Body of pancreas (tissue), 4 donors: ENCODE measurements at places on chromosomes 2 and 18. TPM values are rescaled to one million over a fixed set of nuclear protein-coding genes. Genes with fewer than 3 reads are reported as not detected.
A peak's percentile ranks its signal among the peaks of the same experiment; 100 is the strongest.

APCDD1 gene
- 31.3 TPM for total RNA-seq

DNA sequence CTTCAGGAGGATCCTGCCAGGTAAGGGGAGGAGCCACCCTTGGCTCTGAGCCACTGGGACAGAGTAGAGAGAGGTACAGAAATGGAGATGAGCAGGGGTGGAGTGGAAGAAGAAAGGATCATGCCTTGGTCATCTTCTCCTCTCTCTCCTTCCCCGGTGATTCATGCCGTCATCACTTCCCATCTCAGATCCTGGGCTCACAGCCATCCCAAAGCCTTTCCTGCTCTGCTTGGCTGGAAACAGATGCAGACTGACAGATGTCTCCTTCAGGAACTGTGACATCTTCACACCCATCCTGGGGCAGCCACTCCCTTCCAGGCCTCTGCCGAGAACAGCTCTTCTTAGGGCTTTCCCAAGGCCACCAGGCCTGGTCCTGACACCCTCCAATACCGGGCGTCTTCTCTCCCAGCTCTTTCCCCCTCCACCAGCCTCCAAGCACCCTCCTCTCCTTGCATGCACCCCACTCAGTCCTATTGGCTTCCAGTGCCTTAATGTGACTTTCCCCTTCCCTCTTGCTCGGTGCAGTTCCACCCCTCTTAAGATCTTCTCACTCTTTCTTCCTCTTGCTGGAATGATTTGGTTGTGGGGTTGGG lies 58.3 kb upstream of the TNP1 start:
- H3K36me3 ChIP-seq = no peaks in the 10 kb centered on the region
- H3K27me3 ChIP-seq = no peaks in the 10 kb centered on the region

GRCh38 chr2:167857416-167857815 lies 390.0 kb downstream of the STK39 start:
- no peaks in the 10 kb centered on the region for H3K27me3 ChIP-seq
- H3K4me3 ChIP-seq = no peak overlapping the region
- H3K36me3 ChIP-seq = no peaks in the 10 kb centered on the region
- H3K27ac ChIP-seq = no peak overlapping the region

GRCh38 chr2:208464205-208464604 lies 57.6 kb downstream of the PTH2R start:
- peaks cover 31% of the 10 kb centered on the region for H3K4me1 ChIP-seq
- H3K36me3 ChIP-seq = no peaks in the 10 kb centered on the region
- no peaks in the 10 kb centered on the region for H3K27me3 ChIP-seq
- no peak overlapping the region for H3K4me3 ChIP-seq

CFAP221 gene
- total RNA-seq = 21.5 TPM

DNA sequence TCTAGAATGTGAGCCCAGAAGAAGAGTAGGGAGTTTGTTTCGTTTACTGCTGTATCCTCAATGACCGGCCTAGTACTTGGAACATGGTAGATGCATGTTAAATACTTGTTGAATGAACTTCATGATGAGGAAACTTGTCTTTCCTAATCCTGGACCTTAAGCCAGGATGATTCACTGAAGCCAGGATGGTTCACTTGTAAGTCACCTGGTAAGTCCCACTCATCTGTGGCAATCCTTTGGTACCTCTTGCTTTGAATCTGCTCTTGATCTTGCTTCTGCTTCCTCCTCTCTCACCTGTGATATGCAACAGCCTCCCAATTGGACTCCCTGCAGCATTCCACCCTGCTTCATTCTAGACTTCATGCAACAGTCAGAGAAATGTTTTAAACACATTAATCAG lies 43.6 kb downstream of the QPCT start:
- no peaks in the 10 kb centered on the region for H3K27me3 ChIP-seq
- no peak for DNase-seq
- H3K4me1 ChIP-seq = no peaks in the 10 kb centered on the region
- no peak overlapping the region for H3K27ac ChIP-seq
- H3K4me3 ChIP-seq = no peak overlapping the region

- H3K4me1 ChIP-seq = no peaks in the 10 kb centered on the region
- H3K27ac ChIP-seq = no peak overlapping the region
- no peaks in the 10 kb centered on the region for H3K27me3 ChIP-seq
- DNase-seq = no peak
- H3K4me3 ChIP-seq = no peak overlapping the region
Measured at GRCh38 chr2:204108781-204109295, 172.3 kb downstream of the ICOS start.

UNC80 gene
- total RNA-seq = 4.0 TPM

PRSS56 gene
- not detected for total RNA-seq

DNA sequence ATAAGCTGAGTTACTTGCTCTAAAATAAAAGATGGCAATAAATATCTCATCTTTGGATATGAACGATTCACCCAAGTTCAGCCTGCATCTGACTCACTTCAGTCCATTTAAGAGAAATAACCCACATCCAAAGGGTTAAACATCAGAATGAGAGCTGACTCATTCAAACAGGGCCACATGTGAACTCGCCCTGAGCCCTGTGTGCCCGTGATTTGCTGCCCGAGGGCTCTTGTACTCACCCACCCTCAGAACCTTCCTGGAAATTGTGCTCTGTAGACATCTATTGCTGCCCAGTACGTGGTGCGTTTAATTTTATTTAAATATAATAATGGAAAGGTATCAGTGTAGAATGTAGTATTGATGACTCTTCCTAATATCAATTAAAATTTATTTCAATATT lies 66.9 kb upstream of the RBM44 start:
- H3K4me1 ChIP-seq = peaks cover 36% of the 10 kb centered on the region
- no peak overlapping the region for H3K27ac ChIP-seq
- no peaks in the 10 kb centered on the region for H3K27me3 ChIP-seq
- no peaks in the 10 kb centered on the region for H3K36me3 ChIP-seq
- H3K4me3 ChIP-seq = no peak overlapping the region

- no peaks in the 10 kb centered on the region for H3K27me3 ChIP-seq
- no peaks in the 10 kb centered on the region for H3K4me1 ChIP-seq
- H3K27ac ChIP-seq = no peak overlapping the region
- H3K36me3 ChIP-seq = no peaks in the 10 kb centered on the region
- no peak overlapping the region for H3K4me3 ChIP-seq
Measured at GRCh38 chr2:8847400-8847799, 10.0 kb upstream of the KIDINS220 start.

- no peaks in the 10 kb centered on the region for H3K36me3 ChIP-seq
- H3K27ac ChIP-seq = no peak overlapping the region
- no peak overlapping the region for H3K4me3 ChIP-seq
- no peak for DNase-seq
- peaks cover 35% of the 10 kb centered on the region for H3K27me3 ChIP-seq
Measured at GRCh38 chr2:238845583-238846377, 2.1 kb upstream of the TWIST2 start.

DNA sequence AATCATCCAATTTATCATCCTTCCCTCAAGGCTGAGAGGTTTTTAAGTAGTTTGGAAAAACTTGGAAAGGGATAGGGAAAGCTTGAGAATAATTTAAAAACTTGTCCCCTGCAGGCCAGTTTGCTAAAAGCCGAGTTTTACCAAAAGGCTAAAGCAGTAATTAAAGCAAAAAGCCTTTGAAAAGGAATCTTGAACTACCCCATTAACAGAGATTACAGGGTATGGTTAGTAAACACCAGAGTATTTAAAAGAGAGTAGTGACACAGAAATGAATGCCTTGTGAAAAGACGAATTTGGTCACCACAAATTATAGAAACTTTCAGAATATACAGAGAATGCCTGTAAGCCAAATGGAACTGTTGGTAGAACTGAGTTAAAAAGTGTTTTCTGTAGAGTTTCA lies 85.0 kb downstream of the FMNL2 start:
- H3K4me1 ChIP-seq = peaks cover 34% of the 10 kb centered on the region
- H3K27ac ChIP-seq = no peak overlapping the region
- H3K4me3 ChIP-seq = no peak overlapping the region
- DNase-seq = no peak
- no peaks in the 10 kb centered on the region for H3K27me3 ChIP-seq
- H3K36me3 ChIP-seq = no peaks in the 10 kb centered on the region

DNA sequence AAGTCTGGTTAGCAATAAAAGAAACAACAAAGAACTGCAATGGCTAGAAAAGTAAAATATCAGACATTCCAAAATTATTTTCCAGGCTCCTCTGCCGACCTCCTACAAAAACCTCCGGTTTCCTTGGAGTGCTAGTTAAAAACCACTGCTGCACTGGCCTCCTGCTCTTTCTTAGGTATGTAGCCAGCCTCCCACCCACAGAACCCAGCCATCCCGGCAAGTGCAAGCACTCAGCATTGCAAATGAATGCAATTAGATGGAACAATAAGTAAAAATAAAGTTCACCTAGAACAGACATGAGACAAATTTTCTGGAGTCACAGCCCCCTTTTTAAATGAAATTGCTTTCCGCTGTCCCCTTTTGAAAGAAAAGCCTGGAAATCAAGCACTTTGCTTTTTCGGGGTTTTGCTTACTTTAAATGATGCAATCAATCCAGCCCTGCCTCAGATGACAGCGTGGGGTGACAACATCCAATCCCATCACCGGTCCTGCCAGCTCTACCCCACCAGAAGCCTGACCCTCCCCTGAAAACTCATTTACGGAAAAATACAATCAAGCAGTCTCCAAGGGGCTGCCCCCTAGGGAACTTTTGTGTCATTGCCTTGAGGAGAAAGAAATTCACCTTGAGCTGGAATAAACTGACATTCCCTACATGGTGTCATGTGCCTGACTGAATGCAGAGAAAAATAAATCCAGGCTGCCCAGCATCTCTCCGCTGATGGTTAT lies 199.8 kb downstream of the EPHA4 start:
- H3K27ac ChIP-seq = no peak overlapping the region
- DNase-seq = no peak
- no peaks in the 10 kb centered on the region for H3K36me3 ChIP-seq
- H3K4me1 ChIP-seq = no peaks in the 10 kb centered on the region

SCTR gene
- 69.0 TPM for total RNA-seq

DNA sequence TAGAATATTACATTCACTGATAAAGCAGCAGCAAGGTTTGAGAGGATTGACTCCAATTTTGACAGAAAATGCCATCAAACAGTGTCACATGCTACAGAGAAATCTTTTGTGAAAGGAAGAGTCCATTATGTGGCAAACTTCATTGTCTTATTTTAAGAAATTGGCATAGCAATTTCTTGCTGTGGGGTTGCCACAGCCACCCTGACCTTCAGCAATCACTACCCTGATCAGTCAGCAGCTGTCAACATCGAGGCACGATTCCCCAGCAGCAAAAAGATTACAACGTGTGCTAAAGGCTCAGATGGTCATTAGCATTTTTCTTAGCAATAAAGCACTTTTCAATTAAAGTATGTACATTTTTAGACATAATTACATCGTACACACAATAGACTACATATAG lies 74.7 kb downstream of the PRKCE start:
- no peaks in the 10 kb centered on the region for H3K36me3 ChIP-seq
- H3K4me1 ChIP-seq = peaks cover 11% of the 10 kb centered on the region
- DNase-seq = no peak
- no peak overlapping the region for H3K4me3 ChIP-seq
- H3K27me3 ChIP-seq = no peaks in the 10 kb centered on the region
- no peak overlapping the region for H3K27ac ChIP-seq

- peaks cover 7% of the 10 kb centered on the region for H3K4me1 ChIP-seq
- no peak for DNase-seq
- no peaks in the 10 kb centered on the region for H3K36me3 ChIP-seq
- H3K4me3 ChIP-seq = no peak overlapping the region
- H3K27ac ChIP-seq = no peak overlapping the region
Measured at GRCh38 chr2:127688405-127688804, 12.9 kb upstream of the SFT2D3 start.

- H3K4me3 ChIP-seq = no peak overlapping the region
- H3K27me3 ChIP-seq = no peaks in the 10 kb centered on the region
- H3K36me3 ChIP-seq = no peaks in the 10 kb centered on the region
- no peak overlapping the region for H3K27ac ChIP-seq
Measured at GRCh38 chr2:60504049-60504448, 49.4 kb downstream of the BCL11A start.

- H3K4me1 ChIP-seq = peaks cover 16% of the 10 kb centered on the region
- H3K36me3 ChIP-seq = no peaks in the 10 kb centered on the region
- no peak overlapping the region for H3K27ac ChIP-seq
- no peak overlapping the region for H3K4me3 ChIP-seq
- DNase-seq = no peak
Measured at GRCh38 chr18:9865764-9866490, 19.8 kb upstream of the TXNDC2 start.

GRCh38 chr2:23169896-23170295 lies 215.1 kb upstream of the KLHL29 start:
- peaks cover 7% of the 10 kb centered on the region for H3K4me1 ChIP-seq
- H3K27me3 ChIP-seq = no peaks in the 10 kb centered on the region
- no peaks in the 10 kb centered on the region for H3K36me3 ChIP-seq
- no peak for DNase-seq
- H3K27ac ChIP-seq = no peak overlapping the region
- H3K4me3 ChIP-seq = no peak overlapping the region

- H3K27ac ChIP-seq = no peak within 1 kb of the TSS
- no peak within 1 kb of the TSS for H3K4me3 ChIP-seq
- no peak for DNase-seq
- peaks cover 17% of the 10 kb centered on the region for H3K4me1 ChIP-seq
- H3K27me3 ChIP-seq = no peaks in the 10 kb centered on the region
- H3K36me3 ChIP-seq = no peaks in the 10 kb centered on the region
Measured at GRCh38 chr18:57146956-57147636, at the start of gene BOD1L2. Gene BOD1L2, plus strand, starts transcription at chr18:57147087. Its CDS starts 226 bp downstream, at chr18:57147313.

GRCh38 chr2:71226096-71226964 lies 573 bp downstream of the PAIP2B start:
- DNase-seq = peak; percentile 85
- no peaks in the 10 kb centered on the region for H3K36me3 ChIP-seq
- peak overlapping the region; percentile 95 for H3K4me3 ChIP-seq

CHRNA1 gene
- total RNA-seq = not detected

DNA sequence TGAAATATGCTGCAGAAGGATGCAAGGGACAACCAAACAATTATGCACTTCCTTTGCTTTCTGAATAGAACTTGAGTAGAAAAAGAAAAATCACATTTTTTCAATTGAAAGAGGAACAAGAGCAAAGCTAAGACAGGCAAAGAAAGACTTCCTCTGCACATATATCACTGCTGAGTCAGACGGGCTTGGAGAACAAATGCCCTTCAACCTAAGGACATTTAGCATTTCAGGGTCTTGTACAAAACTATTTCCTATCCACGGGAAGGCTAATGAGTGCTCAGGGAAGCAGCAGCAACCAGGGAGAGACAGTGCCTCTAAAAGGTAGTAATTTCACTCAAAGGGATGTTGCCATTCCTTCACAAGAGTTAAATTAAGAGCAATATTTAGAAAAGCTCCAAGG lies 570.0 kb upstream of the GCFC2 start:
- H3K36me3 ChIP-seq = no peaks in the 10 kb centered on the region
- H3K27me3 ChIP-seq = no peaks in the 10 kb centered on the region
- H3K27ac ChIP-seq = no peak overlapping the region
- no peak overlapping the region for H3K4me3 ChIP-seq

DNA sequence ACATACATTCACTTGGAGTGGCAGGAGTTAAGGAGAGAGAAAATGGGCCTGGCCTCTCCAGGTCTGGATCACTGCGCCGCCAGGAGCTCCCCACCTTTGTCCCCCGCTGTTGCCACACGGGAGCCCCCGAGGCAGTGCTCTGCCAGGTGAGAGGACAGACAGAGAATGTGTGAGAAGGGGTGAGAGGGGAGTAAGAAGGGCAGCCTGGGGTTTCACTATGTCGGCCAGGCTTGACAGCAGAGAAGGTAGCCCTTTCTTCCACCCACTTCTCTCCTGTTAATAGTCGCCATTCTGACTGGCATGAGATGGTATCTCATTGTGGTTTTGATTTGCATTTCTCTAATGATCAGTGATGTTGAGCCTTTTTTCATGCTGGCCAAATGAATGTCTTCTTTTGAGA lies 26.2 kb upstream of the ARHGEF4 start:
- no peaks in the 10 kb centered on the region for H3K36me3 ChIP-seq
- no peak overlapping the region for H3K27ac ChIP-seq
- no peak for DNase-seq
- H3K4me1 ChIP-seq = no peaks in the 10 kb centered on the region
